Left lung (tissue), 14 donors: ENCODE measurements at places on chromosomes 5 and 9. TPM values are rescaled to one million over a fixed set of nuclear protein-coding genes. Genes with fewer than 3 reads are reported as not detected.

Gene IFNA2
- not detected for total RNA-seq

Gene ECM2
- 20.2 TPM for total RNA-seq

Gene SPINK13
- total RNA-seq = not detected

Gene SLC6A7
- total RNA-seq = not detected

Gene SAXO1
- total RNA-seq = not detected

Gene ANKRD18B
- 1.3 TPM for total RNA-seq

Gene SLC28A3
- 1.5 TPM for total RNA-seq

Gene CLIC3
- 39.7 TPM for total RNA-seq

Gene SERF1A
- total RNA-seq = 4.0 TPM

Gene MEIKIN
- 1.5 TPM for total RNA-seq

Gene MAMDC4
- 14.7 TPM for total RNA-seq

Gene MCIDAS
- total RNA-seq = not detected

DNA sequence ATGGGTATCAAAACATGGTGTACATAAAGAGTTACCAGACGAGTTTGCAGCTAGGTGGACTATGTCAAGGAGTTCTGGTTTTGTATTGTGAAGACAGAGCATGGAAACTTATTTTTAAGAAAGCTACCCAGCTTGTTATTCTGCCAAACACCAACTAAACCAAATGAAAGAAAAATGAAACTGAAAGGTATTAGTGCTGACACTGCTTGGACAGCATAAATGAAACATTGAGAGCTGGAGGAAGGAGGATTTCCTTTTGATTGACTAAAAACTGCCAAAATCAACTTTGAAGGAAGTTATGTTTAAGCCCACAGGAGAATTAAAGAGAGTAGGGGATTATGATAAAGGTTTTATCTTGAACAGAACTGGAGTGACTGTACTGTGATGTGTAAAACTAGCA is 766.2 kb downstream of the PTPRD start:
- H3K4me3 ChIP-seq = no peak overlapping the region
- peak; percentile 14 for DNase-seq
- H3K36me3 ChIP-seq = no peaks in the 10 kb centered on the region
- no peaks in the 10 kb centered on the region for H3K27me3 ChIP-seq

DNA sequence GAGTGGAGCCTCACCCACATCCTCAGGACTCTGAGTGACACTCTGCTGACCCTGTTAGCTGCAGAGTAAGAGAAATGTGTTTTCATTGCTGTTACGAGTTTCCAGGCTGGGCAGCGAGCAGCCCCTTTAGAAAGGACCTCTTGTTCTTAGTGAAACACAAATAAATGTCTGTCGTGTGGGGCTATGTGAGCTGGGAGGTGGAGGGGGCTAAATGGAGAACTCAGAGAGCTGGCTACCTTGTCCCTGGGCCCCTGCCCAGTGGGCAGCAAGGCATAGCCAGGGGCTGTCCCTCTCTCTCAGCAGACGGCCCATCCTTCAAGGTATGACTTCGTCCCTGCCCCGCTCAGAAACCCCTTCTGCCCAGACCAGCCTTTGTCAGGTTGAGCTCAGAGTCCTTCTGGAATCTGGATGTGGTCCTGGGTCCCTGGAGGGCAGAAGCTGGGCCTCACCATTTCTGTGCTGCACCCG is 10.2 kb downstream of the DCANP1 start:
- H3K27me3 ChIP-seq = peaks cover 16% of the 10 kb centered on the region
- no peak for DNase-seq
- H3K27ac ChIP-seq = no peak overlapping the region
- no peak overlapping the region for H3K4me3 ChIP-seq

DNA sequence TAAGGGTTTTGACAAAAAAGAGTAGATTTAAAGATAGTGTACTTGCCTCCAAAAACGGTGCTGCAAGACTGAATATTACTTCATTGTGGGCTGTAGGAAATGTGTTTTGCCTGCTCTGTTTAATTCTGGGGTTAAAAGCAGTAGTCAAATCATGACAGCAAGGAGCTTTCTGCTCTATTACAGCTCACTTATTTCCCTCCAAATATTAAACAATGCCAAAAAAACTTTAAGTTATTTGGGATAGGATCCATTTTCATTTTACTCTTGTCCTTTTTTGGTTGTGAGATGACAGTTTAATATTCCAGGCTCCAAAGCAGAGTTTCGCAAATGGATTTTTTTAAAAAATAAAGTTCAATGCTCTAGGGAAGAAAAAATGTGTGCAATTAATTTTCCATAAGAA is 340.4 kb upstream of the RGMB start:
- H3K27ac ChIP-seq = no peak overlapping the region
- no peaks in the 10 kb centered on the region for H3K36me3 ChIP-seq
- H3K27me3 ChIP-seq = no peaks in the 10 kb centered on the region
- no peak overlapping the region for H3K4me3 ChIP-seq
- DNase-seq = no peak

- no peaks in the 10 kb centered on the region for H3K27me3 ChIP-seq
- no peak overlapping the region for H3K4me3 ChIP-seq
- no peaks in the 10 kb centered on the region for H3K4me1 ChIP-seq
- H3K36me3 ChIP-seq = no peaks in the 10 kb centered on the region
- no peak overlapping the region for H3K27ac ChIP-seq
These were observed 102.8 kb upstream of the DAP start for GRCh38 chr5:10863763-10864383.

- DNase-seq = no peak
- no peaks in the 10 kb centered on the region for H3K4me1 ChIP-seq
- H3K36me3 ChIP-seq = no peaks in the 10 kb centered on the region
- no peak overlapping the region for H3K27ac ChIP-seq
- no peak overlapping the region for H3K4me3 ChIP-seq
These were observed 52.5 kb upstream of the IL7R start for GRCh38 chr5:35804201-35804653.

DNA sequence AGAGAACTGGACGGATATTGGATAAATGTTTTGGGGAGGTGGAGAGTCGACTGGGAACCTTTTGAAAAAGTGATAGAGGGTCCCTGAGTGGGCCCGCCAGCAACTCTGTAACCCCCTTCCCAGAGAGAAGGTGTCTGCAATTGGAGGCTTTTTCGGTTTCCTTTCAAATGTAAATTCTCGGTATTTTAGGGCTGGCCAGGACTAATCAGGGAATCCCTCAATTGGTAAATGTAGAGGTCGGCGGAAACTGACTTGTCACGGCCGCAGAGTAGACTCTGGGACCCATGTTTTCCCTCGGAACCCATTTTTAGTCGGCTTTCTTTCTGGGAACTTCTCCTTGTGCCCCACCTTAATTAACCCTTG is 524 bp downstream of the CCNB1 start:
- H3K27me3 ChIP-seq = no peaks in the 10 kb centered on the region
- H3K4me1 ChIP-seq = peaks cover 17% of the 10 kb centered on the region
- no peak for DNase-seq
- H3K36me3 ChIP-seq = no peaks in the 10 kb centered on the region

DNA sequence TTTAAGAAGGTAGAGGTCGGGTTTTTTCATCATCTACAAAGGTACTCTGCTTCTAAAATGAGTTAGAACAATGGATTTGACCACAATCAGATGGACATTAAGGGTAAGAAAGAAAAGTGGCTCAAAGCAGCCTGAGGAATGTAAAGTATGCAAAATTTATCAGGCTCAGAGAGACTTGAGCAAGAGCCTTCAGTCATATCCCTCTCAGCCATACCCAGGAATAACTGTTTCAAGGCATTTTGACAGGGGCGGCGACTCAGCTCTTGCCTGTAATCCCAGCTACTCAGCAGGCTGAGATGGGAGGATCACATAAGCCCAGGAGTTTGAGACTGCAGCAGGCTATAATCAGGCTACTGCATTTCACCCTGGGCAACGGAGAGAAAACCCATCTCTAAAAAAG is 38.8 kb upstream of the ANXA2R start:
- H3K4me3 ChIP-seq = no peak overlapping the region
- H3K36me3 ChIP-seq = peaks cover 34% of the 10 kb centered on the region
- peaks cover 9% of the 10 kb centered on the region for H3K4me1 ChIP-seq
- no peak overlapping the region for H3K27ac ChIP-seq
- H3K27me3 ChIP-seq = no peaks in the 10 kb centered on the region

DNA sequence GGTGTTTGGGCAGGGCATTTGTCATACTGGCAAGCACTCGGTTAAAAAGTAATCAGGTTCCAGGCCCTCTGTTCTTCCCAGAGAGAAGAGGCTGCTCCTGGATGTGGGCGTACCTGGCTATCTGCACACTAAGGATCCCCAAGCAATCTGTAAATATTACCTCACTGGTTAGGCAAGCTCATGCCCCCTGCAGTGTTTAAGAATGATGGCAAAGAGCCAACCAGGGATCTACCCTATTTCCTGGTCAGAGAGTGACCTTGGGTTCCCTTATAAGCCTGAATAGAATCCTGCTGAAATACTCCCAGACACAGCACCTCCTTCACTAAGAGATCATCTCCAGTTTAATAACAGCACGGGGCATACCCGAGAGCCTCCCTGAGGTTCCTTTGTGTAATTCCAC is 181.2 kb downstream of the PIK3R1 start:
- no peaks in the 10 kb centered on the region for H3K27me3 ChIP-seq
- H3K4me3 ChIP-seq = no peak overlapping the region
- no peak overlapping the region for H3K27ac ChIP-seq
- H3K4me1 ChIP-seq = no peaks in the 10 kb centered on the region

DNA sequence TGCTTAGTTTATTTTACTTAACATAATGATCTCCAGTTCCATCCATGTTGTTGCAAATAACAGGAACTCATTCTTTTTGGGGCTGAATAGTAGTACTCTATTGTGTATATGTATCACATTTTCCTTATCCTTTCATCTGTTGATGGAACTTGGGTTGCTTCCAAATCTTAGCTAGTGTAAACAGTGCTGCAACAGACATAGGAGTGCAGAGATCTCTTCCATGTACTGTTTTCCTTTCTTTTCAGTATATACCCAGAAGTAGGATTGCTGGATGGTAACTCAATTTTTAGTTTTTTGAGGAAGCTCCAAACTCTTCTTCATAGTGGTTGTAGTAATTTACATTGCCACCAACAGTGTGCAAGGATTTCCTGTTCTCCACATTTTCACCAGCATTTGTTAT is 138.8 kb upstream of the POC5 start:
- no peaks in the 10 kb centered on the region for H3K27me3 ChIP-seq
- no peak overlapping the region for H3K27ac ChIP-seq
- no peaks in the 10 kb centered on the region for H3K36me3 ChIP-seq

- no peaks in the 10 kb centered on the region for H3K36me3 ChIP-seq
- H3K27me3 ChIP-seq = no peaks in the 10 kb centered on the region
- H3K4me3 ChIP-seq = no peak overlapping the region
- no peak overlapping the region for H3K27ac ChIP-seq
- DNase-seq = no peak
These were observed 47.5 kb downstream of the BARX1 start for GRCh38 chr9:93907551-93908199.

GRCh38 chr5:164741376-164741775 is 1236.0 kb downstream of the MAT2B start:
- no peaks in the 10 kb centered on the region for H3K36me3 ChIP-seq
- no peak overlapping the region for H3K27ac ChIP-seq
- H3K4me1 ChIP-seq = no peaks in the 10 kb centered on the region
- H3K27me3 ChIP-seq = no peaks in the 10 kb centered on the region

- H3K4me3 ChIP-seq = peak overlapping the region; percentile 42
- DNase-seq = peak; percentile 47
- H3K27ac ChIP-seq = peak overlapping the region; percentile 91
- peaks cover 14% of the 10 kb centered on the region for H3K27me3 ChIP-seq
These were observed 2.0 kb upstream of the ADAMTS6 start for GRCh38 chr5:65483546-65484346.

- no peak for DNase-seq
- no peaks in the 10 kb centered on the region for H3K27me3 ChIP-seq
- no peaks in the 10 kb centered on the region for H3K4me1 ChIP-seq
- H3K36me3 ChIP-seq = no peaks in the 10 kb centered on the region
These were observed 45.0 kb downstream of the UBE2R2 start for GRCh38 chr9:33861917-33862453.

DNA sequence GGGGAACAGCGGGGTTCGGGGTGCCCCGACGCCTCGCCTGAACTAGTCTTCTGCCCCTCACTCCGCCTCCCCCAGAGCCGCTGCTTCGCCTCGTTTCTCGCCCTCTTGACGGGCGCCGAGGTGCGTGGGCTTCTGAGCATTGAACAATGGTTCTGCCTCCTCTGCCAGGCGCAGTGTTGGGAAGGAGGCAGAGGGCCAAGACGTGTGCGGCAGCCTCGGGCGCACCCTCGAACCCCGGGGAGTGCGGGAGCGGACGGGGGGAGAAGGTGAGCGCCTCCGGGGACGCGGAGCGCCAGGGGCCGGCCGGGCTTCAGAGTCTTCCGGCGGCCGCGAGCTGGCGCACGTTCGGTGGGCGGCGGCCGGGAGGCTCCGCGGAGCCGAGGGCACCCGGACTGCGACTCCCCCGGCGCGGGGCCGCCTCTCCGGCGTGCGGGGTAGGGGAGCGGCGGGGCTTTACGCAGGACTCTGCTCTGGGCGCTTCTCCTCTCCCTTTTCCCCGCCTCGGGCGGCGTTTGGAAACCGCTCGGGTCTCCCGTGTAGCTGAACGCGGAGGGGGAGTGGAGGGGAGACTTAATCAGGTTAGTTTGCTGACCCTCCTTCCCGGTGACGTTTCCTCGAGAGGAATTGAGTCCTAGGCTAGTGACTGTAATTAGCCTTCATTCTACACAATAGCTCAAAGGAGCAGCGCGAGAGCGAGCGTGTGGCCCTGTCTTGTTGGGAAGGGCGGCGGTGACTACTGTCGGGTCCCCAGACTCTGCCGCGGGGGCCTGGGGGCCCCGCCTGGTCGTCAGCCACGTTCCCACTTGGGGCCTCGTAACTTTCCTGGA is 1.1 kb downstream of the VLDLR start:
- peak overlapping the region; percentile 76 for H3K27ac ChIP-seq
- H3K4me3 ChIP-seq = peak overlapping the region; percentile 70
- no peaks in the 10 kb centered on the region for H3K4me1 ChIP-seq
- H3K36me3 ChIP-seq = no peaks in the 10 kb centered on the region

- no peaks in the 10 kb centered on the region for H3K4me1 ChIP-seq
- no peak overlapping the region for H3K27ac ChIP-seq
- no peaks in the 10 kb centered on the region for H3K36me3 ChIP-seq
- H3K27me3 ChIP-seq = no peaks in the 10 kb centered on the region
These were observed 117.6 kb upstream of the HAND1 start for GRCh38 chr5:154595662-154596061.

DNA sequence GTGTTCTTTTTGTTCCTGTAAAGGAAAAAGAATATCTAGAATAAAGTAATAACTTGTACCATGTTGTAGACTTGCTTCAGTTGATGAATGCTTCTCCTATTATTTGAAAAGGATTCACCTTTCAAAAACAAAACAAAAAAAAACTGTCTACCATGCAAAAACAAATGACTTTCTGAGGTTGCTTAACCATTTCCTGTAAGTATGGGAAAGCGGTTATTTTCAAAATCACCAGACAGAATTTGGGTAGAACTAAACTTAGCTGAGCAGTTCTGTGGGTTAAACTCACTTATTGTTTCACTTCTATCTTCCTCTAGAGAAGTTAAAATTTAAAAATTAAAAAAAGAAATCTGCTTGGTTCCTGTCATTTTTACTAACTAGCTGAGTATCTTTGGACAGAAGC is 25.2 kb downstream of the LNPEP start:
- peaks cover 71% of the 10 kb centered on the region for H3K4me1 ChIP-seq
- H3K4me3 ChIP-seq = no peak overlapping the region
- no peaks in the 10 kb centered on the region for H3K36me3 ChIP-seq
- H3K27ac ChIP-seq = no peak overlapping the region

GRCh38 chr9:119003882-119004617 is 365.2 kb downstream of the BRINP1 start:
- no peak for DNase-seq
- no peaks in the 10 kb centered on the region for H3K36me3 ChIP-seq
- no peak overlapping the region for H3K4me3 ChIP-seq
- H3K4me1 ChIP-seq = no peaks in the 10 kb centered on the region
